ENCODE measurements at places on chromosomes 13 and 19. TPM values are rescaled to one million over a fixed set of nuclear protein-coding genes. Genes with fewer than 3 reads are reported as not detected.

Gene STOML3
- not detected for total RNA-seq

Gene LILRB4
- total RNA-seq, result not detected

Gene OR10H1
- total RNA-seq, result not detected

Gene ZNF626
- total RNA-seq, result 7.3 TPM

Gene KPNA3
- total RNA-seq, result 22.6 TPM

Gene ANGPTL8
- total RNA-seq, result not detected

Gene CEBPA
- total RNA-seq, result 1.2 TPM

Gene FAAP24
- 2.7 TPM for total RNA-seq

Gene WDR62
- total RNA-seq, result 2.7 TPM

Gene METTL21C
- total RNA-seq, result not detected

Gene TGFBR3L
- total RNA-seq, result 7.5 TPM

Gene PLK5
- total RNA-seq, result not detected

Gene C3
- total RNA-seq, result 63.2 TPM

Gene LACC1
- 14.1 TPM for total RNA-seq

Gene NAPSA
- total RNA-seq, result 0.15 TPM

Gene CCDC8
- total RNA-seq, result 27.7 TPM

Gene CADM4
- 6.8 TPM for total RNA-seq

Gene RNF225
- total RNA-seq, result 0.31 TPM

Gene FDX2
- total RNA-seq, result 21.6 TPM

Gene RASIP1
- total RNA-seq, result 17.6 TPM

Gene GADD45GIP1
- total RNA-seq, result 102 TPM

Gene OLFM4
- total RNA-seq, result not detected

Gene IGFL3
- 0.78 TPM for total RNA-seq

Gene PINLYP
- 6.6 TPM for total RNA-seq

Measured in hair follicular keratinocyte (primary cell).